Pons (tissue), 1 donor: ENCODE measurements at places on chromosomes 3 and 15.
A peak's percentile ranks its signal among the peaks of the same experiment; 100 is the strongest.

DNA sequence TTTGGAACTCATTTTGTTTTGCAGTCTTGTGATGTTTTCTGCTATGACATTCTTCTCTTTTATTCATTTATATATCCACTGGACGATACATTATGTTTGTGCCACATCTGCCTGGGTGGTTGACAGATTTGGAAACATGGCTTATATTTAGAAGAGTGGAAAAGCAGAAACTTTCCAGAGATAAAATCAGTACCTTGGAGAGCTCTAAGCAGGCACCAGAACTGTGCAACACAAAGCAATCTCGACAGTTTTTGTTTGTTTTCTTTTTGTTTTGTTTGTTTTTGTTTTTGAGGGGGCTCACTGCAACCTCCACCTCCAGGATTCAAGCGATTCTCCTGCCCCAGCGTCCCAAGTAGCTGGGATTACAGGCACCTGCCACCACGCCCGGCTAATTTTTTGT is 45.5 kb downstream of the SYN2 start:
- DNase-seq, result no peak

GRCh38 chr3:134092208-134092701 is 62.5 kb upstream of the SLCO2A1 start:
- DNase-seq, result no peak

- no peak for DNase-seq
Measured at GRCh38 chr15:25897658-25898057, 34.5 kb upstream of the ATP10A start.

GRCh38 chr3:169387751-169388696 is 275.5 kb downstream of the MECOM start:
- DNase-seq, result no peak

DNA sequence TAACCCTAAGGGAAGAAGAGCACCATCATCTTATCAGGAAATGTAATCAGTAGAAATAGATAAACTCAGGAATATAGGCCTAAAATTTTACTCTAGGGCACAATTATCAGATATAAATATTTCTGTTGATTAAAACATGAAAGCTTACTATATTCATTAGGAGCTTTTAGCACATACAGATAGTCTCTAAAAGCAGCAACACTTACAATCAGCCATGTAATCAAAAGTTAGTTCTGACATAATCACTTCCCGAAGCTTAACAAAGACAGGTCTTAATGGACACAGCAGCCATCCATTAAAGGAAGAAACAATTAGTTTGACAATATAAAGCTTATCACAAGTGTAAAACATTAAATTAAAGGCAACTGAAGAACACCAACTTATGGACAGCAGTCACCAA is 30.6 kb downstream of the DCLK3 start:
- DNase-seq, result no peak

GRCh38 chr3:70857916-70858315 is 545.5 kb upstream of the MDFIC2 start:
- DNase-seq, result no peak

GRCh38 chr3:56621681-56622080 is 61.4 kb downstream of the TASOR start:
- no peak for DNase-seq

DNA sequence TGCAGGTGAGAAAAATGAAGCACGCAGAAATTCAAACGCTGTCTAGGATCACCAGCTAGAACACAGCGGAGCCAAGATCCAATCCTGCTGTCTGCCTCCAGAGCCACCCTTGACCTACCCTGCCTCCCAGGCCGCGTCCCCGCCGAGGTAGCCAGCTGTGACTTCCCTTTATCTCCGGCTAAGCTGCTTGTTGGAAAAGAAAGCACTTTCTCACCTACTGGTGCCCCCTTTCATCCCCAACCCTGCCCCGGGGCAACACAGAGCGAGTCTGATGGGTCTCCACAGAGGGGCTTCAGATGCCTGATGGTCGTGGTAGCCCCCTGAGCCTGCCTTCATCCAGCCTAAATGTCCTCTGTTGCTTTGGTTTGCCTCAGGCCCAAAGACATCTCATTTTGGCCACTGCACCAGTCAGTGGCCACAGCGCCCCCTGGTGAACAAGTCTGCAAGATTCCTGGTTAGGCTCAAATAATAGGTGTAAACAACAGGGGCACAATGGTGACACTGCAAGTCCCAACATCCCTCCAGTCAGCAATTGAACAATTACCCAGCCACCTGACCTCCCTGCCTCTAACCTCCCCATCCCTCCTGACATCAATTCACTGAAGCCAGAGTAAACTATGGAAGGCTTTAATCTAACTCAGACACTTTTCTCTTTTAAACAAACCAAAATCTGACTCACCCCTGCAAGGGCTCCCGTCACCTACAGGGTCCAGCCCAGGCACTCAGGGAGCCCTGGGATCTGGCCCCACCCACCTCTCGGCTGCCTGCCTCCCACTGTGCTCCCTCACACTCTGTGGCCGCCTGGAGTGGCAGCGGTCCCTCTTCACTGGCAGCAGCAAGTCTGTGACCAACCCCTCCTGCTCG is 27.3 kb upstream of the BCL2L10 start:
- peak; percentile 79 for DNase-seq

- no peak for DNase-seq
Measured at GRCh38 chr3:9944271-9944670, 7.9 kb downstream of the PRRT3 start.

GRCh38 chr15:41139619-41140018 is 23.5 kb upstream of the INO80 start:
- DNase-seq, result no peak

GRCh38 chr15:37081983-37082382 is 18.4 kb downstream of the MEIS2 start:
- no peak for DNase-seq

DNA sequence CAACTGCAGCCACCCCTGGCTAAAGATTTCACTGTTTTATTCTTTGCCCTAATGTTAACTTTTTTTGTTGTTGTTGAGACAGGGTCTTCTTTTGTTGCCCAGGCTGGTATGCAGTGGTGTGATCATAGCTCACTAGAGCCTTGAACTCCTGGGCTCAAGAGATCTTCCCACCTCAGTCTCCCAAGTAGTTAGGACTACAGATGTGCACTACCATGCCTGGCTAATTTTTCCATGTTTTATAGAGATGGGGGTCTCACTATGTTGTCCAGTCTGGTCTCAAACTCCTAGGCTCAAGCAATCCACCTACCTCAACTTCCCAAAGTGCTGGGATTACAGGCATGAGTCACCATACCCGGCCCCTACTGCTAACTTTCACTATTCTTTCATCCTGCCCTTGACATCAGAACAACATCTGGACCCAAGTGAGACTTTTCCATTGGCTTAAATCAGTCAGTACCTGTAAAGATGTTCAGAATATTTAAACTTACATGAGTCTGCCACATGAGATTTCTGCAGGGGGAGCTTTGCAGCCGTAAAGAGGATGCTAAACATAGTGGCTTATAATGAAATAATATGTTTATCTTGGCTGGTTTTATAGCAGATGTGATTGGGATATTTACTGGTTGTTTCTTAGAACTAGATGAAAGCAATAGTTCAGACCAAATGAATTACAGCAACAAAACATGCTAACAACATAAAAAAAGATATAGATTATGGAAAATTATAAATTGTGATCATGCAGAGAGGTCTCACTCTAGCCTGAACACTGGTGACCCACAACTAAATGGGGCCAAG is 73.6 kb downstream of the HMG20A start:
- no peak for DNase-seq

DNA sequence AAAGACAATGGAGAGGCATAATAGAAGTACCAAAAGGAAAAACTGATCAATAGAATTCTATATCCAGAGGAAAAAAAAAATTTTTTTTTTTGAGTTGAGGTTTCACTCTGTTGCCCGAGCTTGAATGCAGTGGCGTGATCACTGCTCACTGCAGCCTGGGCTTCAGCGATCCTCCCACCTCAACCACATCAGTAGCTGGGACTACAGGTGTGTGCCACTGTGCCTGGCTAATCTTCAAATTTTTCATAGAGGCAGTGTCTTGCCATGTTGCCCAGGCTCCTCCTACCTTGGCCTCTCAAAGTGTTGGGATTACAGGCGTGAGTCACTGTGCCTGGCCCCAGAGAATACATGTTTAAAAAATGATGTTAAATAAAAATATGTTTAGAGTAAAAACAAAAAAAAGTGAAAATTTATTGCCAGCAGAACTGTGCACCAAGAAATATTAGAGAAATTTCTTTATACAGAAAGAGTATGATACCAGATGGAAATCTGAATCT is 154.3 kb upstream of the ZBTB20 start:
- DNase-seq, result no peak

GRCh38 chr3:31934018-31934417 is 47.0 kb downstream of the OSBPL10 start:
- DNase-seq, result no peak

- DNase-seq, result no peak
Measured at GRCh38 chr3:147408188-147409100, 721 bp upstream of the ZIC1 start.

- no peak for DNase-seq
Measured at GRCh38 chr3:181050738-181051137, 61.2 kb upstream of the DNAJC19 start.

- peak; percentile 91 for DNase-seq
Measured at GRCh38 chr3:143674100-143674968, 173.9 kb downstream of the SLC9A9 start.

GRCh38 chr15:63995789-63996188 is 50.5 kb downstream of the DAPK2 start:
- DNase-seq, result no peak

DNA sequence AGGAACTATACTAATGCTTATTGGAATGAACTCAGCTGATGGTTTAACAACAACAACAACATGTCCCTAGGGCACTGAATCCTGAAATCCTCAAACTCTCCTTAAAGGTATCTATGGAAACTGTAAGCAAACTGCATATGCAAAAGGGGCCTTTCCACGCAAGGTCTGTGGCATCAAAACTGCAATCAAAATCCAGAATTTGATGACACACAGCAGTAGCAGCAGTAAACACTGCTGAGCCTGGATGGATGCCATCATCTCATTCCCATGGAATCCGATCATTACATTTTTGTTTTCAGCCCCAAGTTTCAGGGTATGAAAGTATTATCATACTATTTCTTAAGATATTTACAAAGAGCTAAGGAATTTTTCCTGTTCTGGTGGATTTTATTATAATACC is 399.7 kb downstream of the VPS13C start:
- no peak for DNase-seq

DNA sequence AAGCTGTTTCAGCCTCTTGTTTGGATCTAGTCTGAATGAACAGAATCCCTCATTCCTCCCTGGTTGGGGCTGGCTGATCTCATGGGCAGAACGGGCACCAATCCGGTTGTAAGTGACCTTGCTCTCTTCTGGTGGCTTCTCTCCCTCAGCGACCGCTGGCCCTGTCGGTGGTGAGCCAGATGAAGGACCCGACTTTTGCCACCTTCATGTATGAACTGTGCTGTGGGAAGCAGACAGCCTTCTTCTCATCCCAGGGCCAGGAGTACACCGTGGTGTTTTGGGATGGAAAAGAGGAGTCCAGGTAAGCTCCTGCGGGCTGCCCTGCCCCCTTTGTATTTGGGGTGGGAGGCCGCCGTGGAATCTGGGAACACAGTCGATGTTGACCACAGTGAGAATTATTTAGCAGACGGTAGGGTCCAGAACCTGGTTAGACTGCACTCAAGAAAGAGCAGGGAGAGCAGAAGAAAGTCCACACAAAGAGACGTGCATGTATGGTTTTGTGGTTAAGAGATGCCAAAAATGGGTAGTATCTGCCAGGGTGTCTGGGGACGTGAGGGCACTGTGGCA is 138.8 kb downstream of the LRRK1 start:
- no peak for DNase-seq

GRCh38 chr3:14482271-14482721 is 57.8 kb downstream of the GRIP2 start:
- no peak for DNase-seq

DNA sequence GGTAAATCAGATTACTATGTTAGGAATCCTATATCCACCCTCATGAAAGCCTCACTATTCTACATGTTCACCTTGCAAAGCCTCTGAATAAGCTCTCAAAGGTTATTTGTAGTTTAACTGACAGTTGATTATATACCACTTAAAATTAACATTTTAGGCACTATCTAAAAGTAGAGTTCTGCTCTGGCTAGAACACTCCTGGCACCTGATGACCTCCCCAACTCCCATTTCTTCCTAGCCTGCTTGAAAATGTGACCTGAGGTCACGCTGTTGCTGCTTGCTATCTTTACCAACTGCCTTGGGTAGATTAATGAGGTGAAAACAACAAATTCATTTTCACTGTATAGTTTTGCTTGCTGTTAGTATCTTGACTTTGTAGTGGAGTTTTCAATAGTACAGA is 220.7 kb downstream of the GBE1 start:
- no peak for DNase-seq

GRCh38 chr15:41690636-41691035 is 30.4 kb downstream of the MGA start:
- no peak for DNase-seq

GRCh38 chr15:98996169-98996568 is 11.4 kb downstream of the PGPEP1L start:
- DNase-seq, result no peak

DNA sequence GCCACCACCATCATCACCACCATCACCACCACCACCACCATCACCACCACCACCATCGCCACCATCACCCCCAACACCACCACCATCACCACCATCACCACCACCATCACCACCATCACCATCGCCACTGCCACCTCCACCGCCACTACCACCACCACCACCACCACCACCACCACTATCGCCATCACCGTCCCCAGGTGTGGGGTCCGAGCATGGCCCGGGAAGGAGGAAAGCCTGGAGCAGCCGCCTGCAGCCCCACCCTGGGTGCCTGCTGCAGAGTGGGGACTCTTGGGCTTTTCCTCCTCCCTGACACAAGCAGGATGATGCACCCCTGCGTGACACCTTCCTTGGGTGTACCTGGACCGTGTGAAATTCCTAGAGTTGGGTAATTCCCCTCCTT is 43.9 kb downstream of the MUC4 start:
- no peak for DNase-seq

DNA sequence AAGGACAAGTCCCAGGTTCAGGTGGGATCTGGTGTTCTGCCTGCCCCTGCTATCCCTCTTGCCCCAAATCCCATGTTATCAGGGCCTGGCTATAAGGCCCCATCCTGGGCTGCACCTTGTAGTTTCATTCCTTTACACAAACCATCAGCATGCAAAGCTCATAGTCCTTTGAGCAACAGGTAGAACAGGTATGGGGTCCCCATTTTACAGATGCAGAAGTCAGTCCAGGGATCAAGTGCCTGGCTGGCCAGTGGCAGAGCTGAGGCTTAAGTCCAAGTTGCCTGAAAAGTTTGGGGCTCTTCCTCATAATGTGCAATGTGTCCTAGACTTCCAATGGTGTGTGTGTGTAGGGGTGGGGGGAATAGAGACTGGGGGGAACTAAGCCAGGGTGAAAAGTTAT is 11.9 kb downstream of the RBPMS2 start:
- no peak for DNase-seq

- DNase-seq, result no peak
Measured at GRCh38 chr3:141057946-141058800, 7.0 kb downstream of the SPSB4 start.

GRCh38 chr3:20141851-20142250 is 44.2 kb downstream of the SGO1 start:
- peak; percentile 93 for DNase-seq

GRCh38 chr15:89482139-89482538 is 14.2 kb downstream of the RHCG start:
- no peak for DNase-seq
